NCI-H1694 (cell line): ENCODE measurements at places on chromosomes 6 and 20.

- DNase-seq, result no peak
Observed at GRCh38 chr6:71236926-71237434, 51.6 kb upstream of the OGFRL1 start.

DNA sequence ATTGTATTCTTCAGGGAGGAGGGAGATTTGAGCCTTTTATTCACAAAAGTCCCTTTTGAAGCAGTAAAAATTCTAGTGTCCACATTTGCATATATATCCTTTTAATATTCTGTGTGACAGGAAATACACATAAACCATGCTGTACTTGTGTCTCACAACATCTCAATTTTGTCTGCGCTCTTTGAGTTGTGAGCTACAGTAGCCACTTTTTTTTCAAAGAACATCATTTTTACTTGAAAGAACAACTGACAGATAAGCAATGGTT lies 21.3 kb downstream of the LMBRD1 start:
- no peak for DNase-seq

DNA sequence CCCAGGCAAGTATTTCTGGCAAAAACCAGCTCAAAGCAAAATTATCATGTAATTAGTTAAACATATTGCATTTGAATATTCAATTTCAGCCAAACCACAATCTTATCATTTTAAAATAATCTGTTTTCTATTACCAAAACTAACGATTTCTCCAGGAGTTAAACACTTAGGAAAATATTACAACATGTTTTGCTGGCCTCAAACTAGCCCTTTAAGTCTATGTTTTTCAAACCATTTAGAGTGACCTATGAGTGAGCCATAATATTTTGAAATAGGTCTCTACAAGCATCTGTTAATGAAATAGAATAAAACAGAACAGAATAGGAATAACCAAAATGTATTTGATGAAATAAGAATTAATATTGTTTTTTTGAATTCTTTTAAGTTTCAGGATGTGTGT lies 370.9 kb downstream of the COL12A1 start:
- no peak for DNase-seq

DNA sequence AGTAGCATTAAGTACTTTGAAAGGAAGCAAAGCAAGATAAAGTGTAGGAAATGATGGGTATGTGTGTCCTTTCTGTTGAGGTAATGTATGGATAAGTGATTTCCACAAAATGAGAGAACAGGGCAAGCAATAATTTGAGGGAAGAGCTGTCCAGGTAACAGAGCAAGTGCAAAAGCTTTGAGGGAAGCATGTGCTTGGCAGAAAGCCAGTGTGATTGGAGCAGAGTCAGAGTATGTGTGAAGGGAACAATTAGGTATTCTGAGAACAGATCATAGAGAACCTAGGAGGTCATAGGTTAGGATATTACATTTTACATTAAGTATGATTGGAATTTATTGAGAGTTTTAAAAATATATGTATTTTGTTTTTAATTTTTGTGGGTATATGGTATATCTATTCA lies 30.2 kb upstream of the MAN1A1 start:
- DNase-seq, result no peak

DNA sequence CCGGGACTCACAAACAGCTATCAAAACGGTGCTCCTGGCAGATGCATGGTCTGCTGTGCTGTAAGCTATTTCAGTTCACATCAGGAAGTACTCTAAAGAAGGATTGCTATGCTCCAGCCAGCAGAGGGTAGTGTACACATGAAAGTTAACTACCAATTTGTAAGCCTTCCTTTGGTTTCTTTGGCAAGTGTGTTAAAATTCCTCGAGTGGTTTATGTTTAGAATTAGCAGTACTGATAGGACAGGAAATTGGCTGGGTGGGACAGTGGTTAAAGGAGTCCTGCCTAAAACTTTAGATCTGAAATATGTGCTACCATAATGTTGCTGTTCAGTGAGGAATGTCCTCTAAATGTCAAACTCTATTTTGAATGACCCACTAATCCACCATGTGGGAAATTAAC lies 47.4 kb downstream of the TRMT11 start:
- DNase-seq, result peak; percentile 2

DNA sequence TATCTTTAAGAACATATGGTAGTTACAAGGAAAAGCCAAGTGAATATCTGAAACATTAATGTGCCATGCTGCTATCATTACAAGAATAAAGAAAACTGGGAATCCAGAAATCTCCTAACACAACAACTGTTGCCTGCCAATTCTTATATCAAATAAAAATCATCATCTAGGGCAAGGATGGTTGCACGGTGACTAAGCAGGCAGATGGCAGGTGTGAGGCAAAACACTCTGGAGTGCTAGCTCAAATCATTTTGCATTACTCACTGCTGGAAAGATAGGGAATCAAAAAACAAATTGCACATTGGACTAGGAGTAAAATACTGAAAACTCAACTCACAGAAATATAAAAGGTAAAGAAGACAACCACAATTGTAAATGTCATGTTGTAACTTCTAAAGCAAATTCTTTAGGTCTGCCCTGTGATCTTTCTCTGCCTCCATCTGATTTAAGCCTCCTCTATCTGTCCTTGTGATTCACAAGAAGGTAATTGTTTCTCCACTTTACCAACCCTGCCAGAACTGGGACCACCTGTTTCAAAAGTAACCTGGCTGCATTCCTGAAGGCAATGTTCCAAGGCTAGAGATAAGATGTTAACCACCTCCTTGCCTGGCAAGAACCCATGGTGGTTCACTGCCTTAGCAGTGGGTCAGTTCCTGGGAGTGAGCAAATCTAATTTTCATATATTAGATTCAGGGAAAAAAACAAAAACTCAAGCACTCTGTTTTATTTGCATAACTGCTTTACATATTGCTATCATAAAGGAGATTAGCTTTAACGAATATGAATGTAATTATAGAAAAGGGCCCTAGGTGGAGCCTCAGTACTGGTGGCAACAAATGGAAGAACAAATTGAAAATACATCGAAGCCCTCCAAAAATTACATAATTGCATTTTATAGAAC lies 33.1 kb upstream of the LCA5 start:
- peak; percentile 40 for DNase-seq

- DNase-seq, result peak; percentile 57
Observed at GRCh38 chr6:70107852-70108629, 194.8 kb downstream of the COL9A1 start.

GRCh38 chr6:7921632-7922092 lies 11.1 kb upstream of the TXNDC5 start:
- DNase-seq, result no peak

GRCh38 chr6:5590187-5590586 lies 328.9 kb downstream of the FARS2 start:
- DNase-seq, result no peak

- DNase-seq, result no peak
Observed at GRCh38 chr6:5506597-5506996, 245.3 kb downstream of the FARS2 start.

DNA sequence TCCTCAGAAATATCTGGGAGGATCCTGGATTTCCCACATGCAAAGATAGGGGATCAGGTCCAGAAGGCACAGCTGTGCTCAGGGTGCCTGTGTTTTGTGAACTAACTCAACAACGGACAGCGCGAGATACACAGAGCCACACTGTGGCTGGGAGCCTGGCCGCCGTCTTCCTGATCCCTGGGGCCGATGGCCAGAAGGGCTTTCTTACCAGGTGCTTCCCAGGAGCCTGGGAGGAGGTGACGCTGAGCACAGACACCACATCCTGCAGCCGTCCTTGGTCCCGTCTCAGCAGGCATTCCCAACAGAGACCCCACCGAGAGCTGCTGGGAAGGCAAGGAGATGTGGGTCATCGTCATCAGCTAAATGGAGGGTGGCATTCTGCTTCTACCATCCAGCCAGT lies 144.6 kb upstream of the AFDN start:
- no peak for DNase-seq

DNA sequence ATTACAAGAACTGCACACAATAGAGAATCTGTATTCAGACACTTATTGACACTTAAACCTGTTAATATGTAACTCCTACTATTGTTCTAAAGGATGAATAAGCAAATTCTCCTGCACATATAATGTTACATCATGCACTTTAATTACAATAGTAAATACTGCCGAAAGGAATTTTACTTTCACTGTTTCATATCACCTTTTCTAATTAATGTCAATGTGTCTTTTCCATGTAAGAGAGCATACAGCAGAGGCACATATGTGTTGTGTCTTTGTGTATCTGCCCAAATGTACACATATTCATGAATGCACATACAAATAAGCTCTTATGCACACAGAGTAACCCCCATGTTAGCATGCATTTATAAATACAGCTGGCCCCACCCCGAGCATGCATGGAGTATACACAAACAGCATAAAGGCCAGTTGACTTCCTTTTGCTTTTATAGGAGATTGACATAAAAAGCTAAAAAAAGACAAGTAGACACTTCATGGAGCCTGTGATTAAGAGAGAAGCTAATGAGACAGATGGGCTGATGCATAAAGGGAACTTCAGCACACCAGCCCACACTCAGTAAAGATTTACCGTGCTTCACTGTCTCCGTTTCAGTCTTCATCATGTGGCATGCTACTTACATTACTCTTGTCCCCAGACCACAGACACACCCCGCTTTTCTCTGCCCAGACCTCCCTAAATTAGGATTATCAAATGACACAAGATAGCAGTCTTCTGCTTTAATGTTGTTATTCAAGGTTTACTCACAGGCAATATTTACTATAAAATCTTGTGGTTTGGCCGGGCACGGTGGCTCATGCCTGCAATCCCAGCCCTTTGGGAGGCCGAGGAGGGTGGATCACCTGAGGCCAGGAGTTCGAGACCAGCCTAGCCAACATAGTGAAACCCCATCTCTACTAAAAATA lies 184.6 kb downstream of the ATXN1 start:
- DNase-seq, result no peak

DNA sequence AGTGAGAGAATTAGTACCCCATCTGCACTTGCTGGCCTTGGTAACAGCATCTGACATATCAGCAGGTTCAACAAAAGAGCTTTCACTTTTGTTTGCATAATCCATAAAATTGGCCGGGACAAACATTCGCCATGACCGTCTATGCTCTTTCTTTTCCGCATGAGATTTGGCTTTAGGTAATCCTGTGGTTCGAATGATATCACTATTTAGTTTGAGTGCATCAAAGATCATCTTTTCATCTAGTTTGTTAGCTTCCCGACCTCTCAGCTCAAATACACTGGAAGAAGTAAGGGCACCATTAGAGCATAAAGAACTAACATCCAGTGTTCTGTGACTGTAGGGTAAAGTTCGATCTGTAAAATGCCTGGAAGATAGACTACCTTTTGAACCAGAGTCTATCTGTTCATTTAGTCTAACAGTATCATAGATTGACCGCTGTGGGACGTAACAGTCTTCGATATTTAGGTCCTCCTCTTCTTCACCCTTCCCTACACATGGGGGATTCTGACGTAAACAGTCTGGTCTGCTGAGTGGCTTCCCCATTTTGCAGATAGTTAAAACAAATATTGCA lies 101.6 kb downstream of the DST start:
- no peak for DNase-seq

GRCh38 chr6:163634211-163635171 lies 220.0 kb downstream of the QKI start:
- DNase-seq, result no peak

DNA sequence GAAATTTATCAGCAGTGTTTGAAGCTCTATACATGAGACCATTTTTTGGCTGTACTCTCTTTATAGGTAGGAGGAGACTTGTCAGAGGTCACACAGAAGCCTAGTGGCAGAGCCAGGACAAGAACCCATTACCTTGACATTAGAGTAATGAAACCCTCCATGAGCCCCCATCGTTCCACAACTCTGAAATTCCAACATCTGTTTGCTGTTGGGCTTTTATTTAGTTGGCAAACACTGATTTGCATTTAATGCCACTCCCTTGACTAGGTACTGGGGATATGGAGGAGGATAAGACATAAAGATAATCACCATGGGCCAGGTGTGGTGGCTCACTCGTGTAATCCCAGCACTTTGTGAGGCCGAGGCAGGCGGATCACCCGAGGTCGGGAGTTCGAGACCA lies 1.6 kb downstream of the GSS start:
- no peak for DNase-seq

DNA sequence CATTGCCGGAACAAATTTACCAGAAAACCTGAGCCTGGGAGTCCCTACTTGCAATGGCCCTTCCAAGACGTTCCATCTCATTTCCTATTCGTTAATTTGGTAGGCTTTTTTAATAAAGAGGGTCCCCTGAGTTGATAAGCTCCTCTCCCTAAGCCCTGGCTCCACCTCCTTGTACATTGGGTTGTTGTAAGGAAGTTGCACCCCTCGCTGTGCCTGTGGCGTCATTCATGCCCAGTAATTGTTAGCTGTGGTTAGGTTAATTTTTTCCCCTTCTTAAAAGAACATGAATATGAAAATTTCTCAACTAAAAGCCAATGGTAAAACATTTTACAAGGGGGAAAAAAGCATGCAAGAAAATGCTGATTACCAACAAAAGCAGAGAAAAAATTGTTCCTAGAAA lies 91.9 kb downstream of the SLC24A3 start:
- no peak for DNase-seq

GRCh38 chr6:29762781-29763214 lies 39.6 kb downstream of the HLA-F start:
- no peak for DNase-seq

DNA sequence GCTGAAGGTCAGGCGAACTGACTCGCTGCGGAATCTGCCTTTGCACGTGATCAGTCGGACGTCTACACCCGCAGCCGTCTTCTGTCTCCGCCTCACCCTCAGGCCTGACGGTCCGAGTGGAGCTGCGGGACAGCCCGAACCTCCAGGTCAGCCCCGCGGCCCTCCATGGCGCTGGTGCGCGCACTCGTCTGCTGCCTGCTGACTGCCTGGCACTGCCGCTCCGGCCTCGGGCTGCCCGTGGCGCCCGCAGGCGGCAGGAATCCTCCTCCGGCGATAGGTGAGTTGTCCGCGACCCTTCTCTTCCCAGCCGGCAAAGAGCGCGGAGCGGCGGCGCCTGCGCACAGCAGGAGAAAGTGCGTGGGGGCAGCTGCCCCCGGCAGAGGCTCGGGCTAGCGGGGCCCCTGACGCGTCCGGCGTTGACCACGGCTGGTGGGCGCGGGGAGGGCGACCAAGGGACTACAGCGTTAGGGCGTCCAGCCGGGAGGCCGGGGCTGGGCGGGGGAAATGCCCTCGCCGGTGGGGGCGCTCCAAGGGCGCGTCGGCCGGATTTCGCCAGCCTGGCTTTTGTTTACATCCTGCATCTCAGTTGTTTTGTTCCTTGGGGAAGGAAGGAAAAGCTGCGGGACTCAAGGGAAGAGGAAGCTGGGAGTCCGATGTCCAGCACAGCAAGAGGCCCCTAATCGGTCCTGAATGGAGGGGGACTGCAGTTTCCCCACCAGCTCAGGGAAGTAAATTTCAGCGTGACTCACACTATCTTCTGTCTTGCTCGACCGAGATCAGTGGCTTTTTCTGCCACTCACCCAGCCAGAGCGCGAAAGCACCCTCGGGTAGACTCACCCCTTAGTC lies at the start of gene SMPDL3A:
Gene SMPDL3A (plus strand): TSS at position 77 of the 846 bp plus-strand sequence. CDS start 89 bp downstream, at position 166.
- DNase-seq, result peak; percentile 18

- DNase-seq, result no peak
Observed at GRCh38 chr6:159125951-159126352, 43.2 kb upstream of the FNDC1 start.

GRCh38 chr20:39632757-39633156 lies 670.6 kb downstream of the DHX35 start:
- DNase-seq, result no peak

GRCh38 chr6:37467718-37468117 lies 32.0 kb downstream of the CCDC167 start:
- DNase-seq, result no peak
